ENCODE measurements at places on chromosomes 1 and 21.

DNA sequence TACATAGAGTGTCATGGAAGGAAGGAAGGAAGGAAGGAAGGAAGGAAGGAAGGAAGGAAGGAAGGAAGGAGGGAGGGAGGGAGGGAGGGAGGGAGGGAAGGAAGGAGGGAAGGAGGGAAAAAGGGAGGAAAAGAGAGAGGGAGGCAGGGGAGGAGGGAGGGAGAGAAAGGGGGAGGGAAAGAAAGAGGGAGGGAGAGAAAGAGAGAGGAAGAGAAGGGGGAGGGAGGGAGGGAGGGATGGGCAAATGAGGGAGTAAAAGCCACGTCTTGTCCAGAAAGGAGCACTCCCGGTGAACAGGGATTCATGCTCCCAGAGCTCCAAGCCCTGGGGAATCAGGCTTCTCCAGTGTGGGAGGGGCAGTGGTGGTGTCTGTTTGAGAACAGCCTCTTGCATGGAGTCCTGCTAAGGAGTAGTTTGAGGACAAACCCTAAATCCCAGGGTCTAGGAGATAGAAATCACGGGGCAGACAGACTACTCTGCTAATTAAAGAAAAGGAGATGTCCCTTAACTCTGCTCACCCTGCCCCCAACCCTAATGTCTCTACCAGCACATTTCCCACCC lies 71.6 kb downstream of the TAS1R2 start:
- DNase-seq, result no peak

GRCh38 chr1:3680488-3681230 lies 28.3 kb downstream of the TP73 start:
- DNase-seq, result no peak

GRCh38 chr21:28068455-28069358 lies 924.0 kb downstream of the LTN1 start:
- no peak for DNase-seq

GRCh38 chr1:197908716-197909220 lies 6.3 kb downstream of the C1orf53 start:
- DNase-seq, result no peak

DNA sequence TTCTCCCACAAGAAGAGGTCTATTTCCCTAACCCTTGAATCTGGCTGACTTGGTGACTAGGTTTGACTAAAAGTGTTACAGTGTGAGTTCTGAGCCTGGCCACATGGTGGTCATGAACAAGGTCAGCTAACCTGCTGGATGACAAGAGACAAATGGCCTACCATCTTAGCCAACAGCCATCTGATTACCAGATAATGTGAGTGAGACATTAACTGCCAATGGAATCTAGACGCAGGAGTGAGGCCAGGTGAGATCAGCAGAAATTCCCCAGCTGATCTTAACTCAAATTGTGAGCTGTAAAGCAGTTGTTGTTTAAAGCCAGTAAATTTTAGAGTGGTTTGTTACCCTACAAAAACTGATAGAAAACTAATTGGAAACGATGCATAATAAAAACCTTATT lies 320.0 kb downstream of the BRINP2 start:
- no peak for DNase-seq

DNA sequence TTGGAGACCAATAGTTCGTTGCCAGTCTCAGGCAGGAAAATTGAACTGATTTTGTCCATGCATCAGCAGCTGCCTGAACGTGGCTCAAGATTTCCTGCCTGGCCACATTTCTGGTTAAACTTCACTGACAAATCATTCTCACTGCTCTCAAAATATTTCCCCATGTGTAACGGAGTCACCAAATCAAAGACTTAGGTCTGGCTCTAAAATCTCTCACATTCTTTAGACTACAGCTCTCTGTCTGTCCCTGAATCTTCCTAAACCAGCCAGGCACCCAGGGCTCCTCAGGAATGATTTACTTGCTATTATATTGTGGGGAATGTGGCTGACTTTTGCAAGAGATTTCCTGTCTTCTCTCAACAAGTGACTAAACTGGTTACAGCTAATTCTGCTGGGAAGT lies 49.2 kb upstream of the GJA8 start:
- no peak for DNase-seq

- DNase-seq, result no peak
Measured at GRCh38 chr1:202146993-202147392, 2.5 kb upstream of the ARL8A start.

GRCh38 chr1:33433509-33434362 lies 2.8 kb upstream of the PHC2 start:
- no peak for DNase-seq

DNA sequence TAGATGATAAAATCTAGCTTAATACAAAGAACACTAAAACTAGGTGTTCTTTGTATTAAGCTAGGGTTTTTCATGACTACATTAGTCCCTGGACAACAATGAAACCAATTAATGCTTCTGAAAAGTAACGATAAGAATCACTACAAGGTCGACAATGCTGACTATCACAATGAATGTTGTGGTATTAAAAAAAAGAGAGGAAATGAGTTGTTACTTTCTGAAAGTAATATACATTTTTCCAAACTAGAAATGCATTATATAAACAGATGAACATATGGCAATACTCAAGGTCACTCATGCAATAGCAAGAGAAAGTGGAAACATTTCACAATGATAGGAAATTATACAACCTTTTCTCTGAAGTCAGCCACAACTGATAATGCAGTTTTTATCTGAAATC lies 19.0 kb downstream of the DPH5 start:
- DNase-seq, result no peak

DNA sequence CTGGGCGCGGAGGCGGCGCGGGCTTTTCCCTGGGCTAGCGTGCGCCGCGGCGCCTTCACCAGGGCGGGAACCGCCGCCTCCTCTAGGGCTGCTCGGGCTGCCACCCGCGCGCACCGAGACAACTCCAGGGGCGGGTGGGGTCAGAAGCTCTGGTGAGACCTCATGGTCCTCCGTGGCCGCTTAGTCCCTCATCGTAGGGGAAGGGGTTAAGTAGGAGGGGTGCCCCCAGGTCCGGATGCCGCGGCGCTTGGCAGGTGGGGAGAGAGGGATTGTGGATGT lies 559 bp downstream of the SERTAD4 start:
- DNase-seq, result no peak

- DNase-seq, result no peak
Measured at GRCh38 chr1:222777977-222778376, 36.9 kb upstream of the DISP1 start.

DNA sequence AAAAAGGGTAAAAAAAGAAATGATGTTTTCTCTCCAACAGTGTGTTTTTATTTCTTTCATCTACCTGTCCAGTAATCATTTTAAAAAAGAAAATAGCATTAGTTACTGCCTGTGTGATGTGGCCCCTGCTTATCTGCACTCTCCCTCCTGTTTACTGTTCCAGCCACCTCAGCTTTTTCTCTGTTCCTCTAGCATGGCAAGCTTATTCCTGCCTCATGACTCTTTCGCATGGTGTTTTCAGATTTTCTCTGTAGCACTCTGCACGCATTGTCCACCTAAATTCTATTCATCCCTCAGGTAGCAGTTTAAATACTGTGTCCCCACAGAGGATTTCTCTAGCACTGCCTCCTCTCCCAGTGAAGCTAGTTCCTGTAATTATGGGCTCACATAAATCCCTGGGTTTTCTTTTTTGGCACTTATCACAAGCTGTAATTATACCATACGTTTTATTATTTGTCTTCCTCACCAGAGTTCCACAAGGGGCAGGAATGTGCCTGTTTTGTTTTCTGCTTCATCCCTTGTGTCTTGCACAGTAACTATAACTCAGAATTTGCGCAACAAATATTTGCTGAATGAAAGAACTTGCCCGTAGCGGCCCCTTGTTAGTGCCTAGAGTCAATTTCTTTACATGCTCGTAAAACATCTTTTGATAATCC lies 51.4 kb upstream of the LRIG2 start:
- no peak for DNase-seq

- peak; percentile 93 for DNase-seq
Measured at GRCh38 chr1:227788271-227789083, 27.0 kb upstream of the PRSS38 start.

- no peak for DNase-seq
Measured at GRCh38 chr1:198196630-198197029, 39.8 kb downstream of the NEK7 start.

DNA sequence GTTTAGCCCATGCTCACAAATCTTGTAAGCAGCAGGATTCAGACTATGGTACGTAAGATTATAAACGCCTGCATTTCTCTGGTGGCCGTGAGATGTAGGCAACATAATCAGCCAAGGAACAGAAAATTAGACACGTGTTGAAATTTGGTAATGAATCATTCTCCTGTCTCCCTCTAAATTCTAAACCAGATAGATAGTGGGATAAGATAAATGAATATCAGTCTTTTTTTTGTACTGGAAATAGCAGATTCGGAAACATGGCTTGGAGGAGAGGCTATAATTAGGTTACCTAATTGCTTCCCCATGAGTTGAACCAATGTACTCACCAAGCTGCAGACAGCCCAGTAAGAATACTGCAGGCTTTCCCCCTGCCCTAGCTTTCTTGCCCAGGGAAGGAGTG lies 172.3 kb downstream of the TGFB2 start:
- DNase-seq, result no peak

- DNase-seq, result no peak
Measured at GRCh38 chr1:1374589-1374928, 448 bp downstream of the AURKAIP1 start.

GRCh38 chr1:34885405-34886247 lies 26.1 kb upstream of the SMIM12 start:
- no peak for DNase-seq

DNA sequence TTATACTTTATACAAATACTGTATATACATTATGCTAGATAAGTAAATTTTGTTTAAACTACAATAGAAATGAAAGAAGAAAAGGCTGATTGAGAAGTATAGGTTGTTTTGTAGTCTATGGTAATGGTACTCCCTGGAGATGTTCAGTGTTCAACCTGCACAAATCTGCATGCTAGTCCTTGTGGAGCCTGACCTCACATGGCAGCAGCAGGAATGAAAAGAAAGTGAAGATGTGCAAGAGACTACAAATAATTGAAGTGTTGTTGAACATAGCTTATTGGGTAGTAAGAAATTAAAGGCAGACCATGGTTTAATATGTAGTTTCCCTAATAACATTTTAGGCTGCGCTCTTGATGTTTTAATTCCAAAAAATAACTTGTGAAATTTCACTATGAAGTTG lies 201.2 kb downstream of the TGFB2 start:
- DNase-seq, result no peak

- DNase-seq, result no peak
Measured at GRCh38 chr1:185676969-185677368, 57.2 kb upstream of the HMCN1 start.

DNA sequence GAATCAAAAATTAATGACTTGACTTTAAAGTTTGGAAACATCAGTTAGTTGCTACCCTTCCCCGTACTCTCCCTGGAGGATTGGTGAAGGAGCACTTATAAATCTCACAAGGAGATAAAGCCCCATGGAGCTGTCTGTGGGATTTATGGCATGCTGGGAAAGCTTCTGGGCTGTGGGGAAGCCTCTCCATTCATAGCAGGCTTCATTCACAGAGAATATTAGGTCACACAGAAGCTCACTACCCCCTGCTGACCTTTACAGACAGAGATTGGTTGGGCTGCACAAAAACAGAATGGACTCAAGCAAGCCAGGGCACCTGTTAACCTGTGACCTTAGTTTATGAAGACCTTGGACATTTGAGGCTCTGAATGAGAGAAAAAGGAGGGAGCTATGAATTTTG lies 32.1 kb downstream of the RGL1 start:
- DNase-seq, result no peak

GRCh38 chr1:1331068-1331965 lies at the start of gene TAS1R3:
Gene TAS1R3, plus strand, starts transcription at chr1:1331280. Its CDS starts 66 bp downstream, at chr1:1331346.
- DNase-seq, result no peak

GRCh38 chr1:109556563-109556962 lies 8.1 kb downstream of the GNAI3 start:
- DNase-seq, result no peak

- DNase-seq, result no peak
Measured at GRCh38 chr1:34712007-34712688, 42.7 kb upstream of the GJB5 start.

DNA sequence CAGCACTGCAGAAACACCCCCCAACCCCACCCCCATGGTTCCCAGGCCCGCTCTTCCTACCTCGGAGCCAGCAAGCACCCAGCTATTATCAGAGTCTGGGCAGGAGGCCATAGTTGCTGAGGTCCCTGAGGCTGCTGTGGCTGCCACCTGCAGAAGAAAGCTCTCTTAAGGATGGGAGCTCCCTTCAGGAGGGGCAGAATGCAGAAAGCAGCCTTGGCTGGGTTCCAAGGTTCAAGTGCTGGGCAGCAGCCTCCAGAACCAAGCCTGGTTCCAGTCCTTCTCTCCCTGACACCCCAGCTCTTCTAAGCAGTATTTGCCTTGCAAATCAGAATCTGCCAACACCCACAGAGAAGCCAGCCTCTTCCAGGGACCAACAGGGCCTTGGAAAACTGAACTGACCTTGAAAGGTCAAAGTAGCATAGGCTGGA lies 2.3 kb downstream of the PBXIP1 start:
- DNase-seq, result no peak

DNA sequence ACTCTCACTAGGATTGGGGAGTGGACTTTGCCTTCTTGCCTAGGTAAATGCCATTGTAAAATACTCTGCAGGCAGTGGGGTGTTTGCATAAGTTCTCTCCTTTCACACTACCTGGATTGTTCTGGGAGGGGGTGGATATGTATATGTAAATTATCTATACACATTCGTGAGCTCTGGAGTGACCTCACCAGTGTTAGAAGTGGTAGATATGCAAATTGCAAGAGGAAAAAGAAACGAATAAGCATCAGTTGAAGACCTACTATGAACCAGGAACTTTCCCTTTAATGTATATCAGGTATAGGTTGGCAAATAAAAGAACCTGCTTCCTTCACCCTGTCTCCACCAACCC lies 1.5 kb upstream of the ARHGEF11 start:
- DNase-seq, result no peak

- peak; percentile 69 for DNase-seq
Measured at GRCh38 chr1:116933606-116934515, 24.1 kb downstream of the PTGFRN start.

- no peak for DNase-seq
Measured at GRCh38 chr1:200837931-200838571, 34.7 kb upstream of the GPR25 start.

GRCh38 chr1:10754568-10755329 lies 41.7 kb downstream of the CASZ1 start:
- DNase-seq, result no peak

DNA sequence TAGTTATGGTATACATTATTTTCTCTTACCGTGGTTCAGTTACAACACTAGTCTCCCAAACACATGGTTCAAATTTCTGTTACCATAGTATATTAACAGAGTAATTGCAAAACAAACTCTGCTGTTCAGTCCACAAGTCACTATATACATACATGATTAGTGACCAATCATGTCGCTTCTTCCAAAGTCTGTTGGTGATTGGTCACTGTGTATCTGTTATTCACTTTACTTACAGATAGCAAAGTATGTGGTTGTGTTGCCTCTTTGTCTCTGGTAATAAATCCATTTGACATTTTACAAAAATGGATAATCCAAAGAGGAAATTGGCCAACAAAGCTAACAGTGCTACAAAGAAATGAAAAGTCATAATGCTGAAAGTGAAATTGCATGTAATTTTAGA lies 107.2 kb downstream of the RABGAP1L start:
- no peak for DNase-seq

GRCh38 chr21:45318556-45319404 lies 31.1 kb upstream of the POFUT2 start:
- DNase-seq, result no peak

GRCh38 chr1:23756676-23757075 lies 13.4 kb downstream of the ELOA start:
- no peak for DNase-seq

All from stimulated activated naive CD4-positive, alpha-beta T cell (primary cell).